ENCODE measurements at places on chromosomes 2 and 18. TPM values are rescaled to one million over a fixed set of nuclear protein-coding genes. Genes with fewer than 3 reads are reported as not detected.

NEU4 gene
- total RNA-seq, result not detected

KIAA2012 gene
- not detected for total RNA-seq

FIGN gene
- 1.4 TPM for total RNA-seq

AGXT gene
- under 0.01 TPM for total RNA-seq

KRCC1 gene
- total RNA-seq, result 34.5 TPM

FSIP2 gene
- total RNA-seq, result 0.22 TPM

SRD5A2 gene
- total RNA-seq, result not detected

L3MBTL4 gene
- total RNA-seq, result 0.44 TPM

CABLES1 gene
- total RNA-seq, result 2.7 TPM

CPLX4 gene
- not detected for total RNA-seq

IGFBP2 gene
- 136 TPM for total RNA-seq

LRATD1 gene
- 3.5 TPM for total RNA-seq

ATP8B1 gene
- 46.1 TPM for total RNA-seq

GKN1 gene
- total RNA-seq, result not detected

METTL4 gene
- total RNA-seq, result 11.8 TPM
